ENCODE measurements at places on chromosomes 5 and 9.

DNA sequence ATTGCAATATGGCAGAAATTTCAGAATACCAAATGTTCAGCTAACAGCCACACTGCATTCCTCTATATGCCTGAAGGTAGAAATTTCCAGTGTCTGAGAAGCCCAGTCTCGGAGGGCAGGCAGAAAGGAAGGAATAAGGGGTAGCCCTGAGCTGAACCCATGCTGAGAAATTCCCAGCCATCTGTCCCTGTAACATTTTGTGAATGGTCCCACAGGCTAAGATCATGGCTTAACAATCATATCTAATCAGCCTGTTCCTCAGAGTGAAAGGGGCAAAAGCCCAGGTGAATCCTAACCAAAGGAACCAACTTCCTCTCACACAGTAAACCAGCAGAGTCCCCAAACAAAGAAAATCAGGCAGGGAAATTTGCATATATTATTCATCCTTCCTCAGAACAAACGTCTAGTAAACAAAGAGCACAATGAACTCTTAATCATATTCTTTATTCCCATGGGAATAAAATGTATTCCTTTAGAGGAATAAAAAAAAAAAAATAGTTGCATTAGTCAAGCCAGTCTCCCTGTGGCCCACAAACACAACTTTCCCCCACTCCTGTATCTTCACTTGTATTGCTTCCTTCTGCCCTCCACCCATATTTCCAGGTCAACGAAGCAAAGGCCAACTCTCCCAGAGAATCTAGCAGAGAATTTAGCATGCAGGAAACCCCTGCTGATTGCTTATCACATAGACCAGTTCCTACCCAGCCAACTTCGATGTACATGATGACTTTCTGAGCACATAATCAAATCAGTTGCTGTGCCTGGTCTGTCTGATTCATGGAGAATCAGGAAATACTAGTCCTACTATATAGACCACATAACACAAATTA is 257.6 kb downstream of the FAM114A2 start:
- DNase-seq: no peak

- DNase-seq: no peak
These were observed 163.5 kb downstream of the NR3C1 start for GRCh38 chr5:143239882-143240518.

GRCh38 chr9:105206496-105206820 is 38.0 kb upstream of the SLC44A1 start:
- DNase-seq: no peak

DNA sequence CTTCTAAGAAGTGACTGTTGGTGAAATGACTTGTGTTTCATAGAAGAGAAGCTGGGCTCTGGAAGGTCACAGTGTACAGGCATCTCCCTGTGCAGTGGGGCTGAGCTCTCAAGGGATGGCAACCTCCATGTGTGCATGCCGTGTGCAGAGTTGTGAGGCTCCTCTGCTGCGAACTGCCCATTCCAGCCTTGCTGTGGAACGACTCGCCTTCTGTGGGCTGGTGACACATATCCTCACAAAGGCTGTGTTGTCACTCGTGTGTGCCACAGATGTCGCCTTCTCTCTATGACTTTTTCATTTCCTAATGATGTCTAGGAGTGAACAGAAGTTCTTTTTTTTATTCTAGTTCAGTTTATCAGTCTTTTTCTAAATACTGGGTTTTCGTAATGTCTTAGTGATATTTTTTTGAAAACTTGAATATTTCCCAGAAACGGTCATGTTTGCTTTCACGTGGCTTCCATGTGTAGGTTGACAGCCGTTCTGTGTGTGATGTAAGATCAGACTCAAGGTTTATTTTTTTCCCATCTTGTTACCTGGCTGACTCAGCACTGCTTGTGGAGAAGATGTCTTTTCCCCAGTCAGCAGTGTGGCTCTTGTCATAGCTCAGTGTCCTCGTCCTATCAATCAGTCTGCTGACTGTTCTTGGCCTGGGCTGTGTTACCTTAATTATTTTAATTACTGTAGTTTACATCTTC is 57.3 kb upstream of the CACNA1B start:
- DNase-seq: no peak

GRCh38 chr9:77063645-77064285 is 44.3 kb downstream of the FOXB2 start:
- DNase-seq: no peak

GRCh38 chr9:113844466-113844865 is 31.6 kb upstream of the ZNF618 start:
- DNase-seq: no peak

GRCh38 chr5:176389135-176390123 is 878 bp downstream of the HIGD2A start:
- DNase-seq: no peak

DNA sequence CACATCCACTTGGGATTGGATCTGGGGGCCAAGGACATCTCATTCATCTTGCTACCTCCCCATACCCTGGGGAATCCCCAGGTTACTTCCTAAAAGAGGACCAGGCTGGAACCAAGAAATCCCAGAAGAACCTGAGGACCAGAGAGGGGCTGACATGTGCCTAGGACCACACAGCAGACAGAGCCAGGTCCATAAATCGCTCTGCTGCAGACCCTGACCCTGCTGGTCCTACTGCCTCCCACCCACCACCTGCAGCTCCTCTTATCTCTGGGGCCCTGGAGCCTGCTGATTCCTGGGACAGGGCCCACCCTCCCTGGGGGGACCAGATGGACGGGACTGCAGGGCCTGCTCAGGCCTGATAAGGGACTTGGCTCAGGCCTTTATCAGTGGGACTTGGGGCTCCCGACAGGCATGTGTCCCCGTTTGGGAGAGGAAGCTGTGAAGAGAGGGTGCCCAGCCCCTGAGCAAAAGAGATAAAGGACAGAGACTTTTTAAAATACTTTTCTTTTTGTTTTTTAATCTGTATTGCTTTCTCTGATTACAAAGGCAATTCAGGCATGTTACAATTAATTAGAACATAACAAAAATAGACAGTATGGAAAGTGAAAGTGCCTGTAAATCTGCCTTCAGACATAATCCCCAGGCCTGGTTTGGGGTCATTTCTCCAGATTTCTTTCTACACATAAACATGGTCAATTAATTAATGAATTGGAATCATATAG is 101.3 kb upstream of the LARP1 start:
- no peak for DNase-seq

GRCh38 chr5:81519217-81519905 is 125.4 kb upstream of the ACOT12 start:
- DNase-seq: no peak

- no peak for DNase-seq
These were observed 387.3 kb upstream of the ARRDC3 start for GRCh38 chr5:91770400-91770799.

GRCh38 chr9:127877566-127877998 is at the start of gene AK1:
Gene AK1, minus strand, starts transcription at chr9:127877675. Its CDS starts 3,058 bp downstream, at chr9:127874617.
- peak; percentile 78 for DNase-seq

- no peak for DNase-seq
These were observed 135.8 kb upstream of the TUSC1 start for GRCh38 chr9:25814023-25814422.

- DNase-seq: no peak
These were observed 28.7 kb upstream of the F2RL1 start for GRCh38 chr5:76789991-76790581.

DNA sequence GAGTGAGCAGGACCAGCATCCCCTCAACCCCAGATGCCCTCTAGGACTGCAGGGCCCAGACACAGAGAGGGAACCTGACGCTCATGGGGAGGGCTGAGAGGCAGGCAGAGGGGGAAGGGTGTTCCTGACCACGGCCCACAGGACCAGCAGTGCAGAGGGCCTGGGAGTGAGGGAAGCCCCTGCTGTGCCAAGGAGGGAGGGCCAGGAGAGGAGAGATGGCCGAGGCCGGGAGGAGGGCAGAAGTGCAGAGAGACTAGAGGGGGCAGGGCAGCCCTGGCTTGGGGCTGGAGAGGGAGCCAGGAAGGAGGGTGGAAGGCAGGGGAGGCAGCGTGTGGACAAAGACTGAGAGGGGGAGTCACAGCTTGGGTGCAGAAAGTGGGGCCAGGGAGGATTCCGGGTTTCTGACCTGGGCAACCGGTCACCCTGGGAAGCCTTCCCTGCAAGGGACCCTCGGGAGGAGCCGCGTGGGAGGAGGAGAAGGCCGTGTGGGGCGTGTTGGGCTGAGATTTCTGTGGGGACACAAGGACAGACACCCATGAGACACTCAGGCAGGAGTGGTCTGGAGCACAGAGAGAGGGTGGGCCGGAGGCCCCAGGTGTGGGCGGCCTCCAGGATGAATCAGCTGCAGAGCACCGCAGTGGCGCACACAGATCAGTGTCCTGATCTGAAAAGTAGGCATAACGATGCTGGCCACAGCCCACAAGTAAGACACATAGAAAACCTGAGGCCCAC is 117.5 kb downstream of the ADAMTS2 start:
- peak; percentile 52 for DNase-seq

- DNase-seq: no peak
These were observed 289.5 kb upstream of the IL12B start for GRCh38 chr5:159619826-159620225.
